ENCODE measurements at places on chromosomes 2 and 18.

- no peak for DNase-seq
These were observed 27.9 kb downstream of the GLS start for GRCh38 chr2:190908532-190908931.

GRCh38 chr2:10891390-10891789 is 20.3 kb upstream of the KCNF1 start:
- DNase-seq = no peak

DNA sequence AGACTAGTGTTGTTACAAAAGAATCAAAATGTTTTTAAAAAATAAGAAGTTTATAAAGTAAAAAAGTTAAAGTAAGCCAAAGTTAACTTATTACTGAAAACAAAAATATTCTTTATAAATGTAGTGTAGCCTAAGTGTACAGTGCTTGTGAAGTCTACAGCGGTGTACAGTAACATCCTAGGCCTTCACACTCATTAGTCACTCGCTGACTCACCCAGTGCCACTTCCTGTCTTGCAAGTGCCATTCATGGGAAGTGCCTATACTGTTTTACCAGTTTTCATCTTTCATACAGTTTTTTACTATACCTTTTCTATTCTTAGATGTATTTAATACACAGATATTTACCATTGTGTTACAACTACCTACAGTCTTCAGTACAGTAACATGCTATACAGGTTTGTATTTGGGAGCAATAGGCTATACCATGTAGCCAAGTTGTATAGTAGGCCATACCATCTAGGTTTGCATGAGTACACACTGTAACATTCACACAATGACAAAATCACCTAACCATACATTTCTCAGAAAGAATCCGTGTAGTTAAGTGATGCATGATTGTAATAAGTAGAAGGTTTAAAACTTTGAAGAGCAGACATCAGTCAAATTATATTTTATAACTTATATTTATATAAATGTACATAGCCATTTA is 13.4 kb downstream of the SERPINB7 start:
- DNase-seq = no peak

- DNase-seq = no peak
These were observed 89.0 kb downstream of the MTCL1 start for GRCh38 chr18:8794156-8794933.

DNA sequence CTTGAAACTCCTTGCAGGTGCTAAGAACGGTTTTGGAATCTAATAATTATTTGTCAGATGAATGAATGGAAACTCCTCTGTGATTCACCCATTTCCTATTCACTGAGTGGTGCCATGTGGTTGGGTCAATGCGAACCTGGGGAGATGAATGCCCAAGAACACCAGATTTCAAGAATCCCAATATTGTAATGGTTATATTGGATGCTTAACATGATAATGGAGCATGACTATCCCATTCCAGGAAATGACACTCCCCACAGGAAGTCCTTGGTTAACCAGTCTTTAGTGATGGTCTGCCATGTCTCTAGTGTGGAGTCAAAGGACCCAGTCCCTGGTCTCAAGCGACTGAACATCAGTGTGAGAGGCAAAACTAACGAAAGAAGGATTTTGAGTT is 67.9 kb upstream of the ST3GAL5 start:
- no peak for DNase-seq

All from activated T-helper 1 cell treated with Interleukin-2 at 50 U/mL for 16 hours (primary cell).